ENCODE measurements at places on chromosomes 2 and 18.
A peak's percentile ranks its signal among the peaks of the same experiment; 100 is the strongest.

GRCh38 chr18:48124857-48125626 lies 194.6 kb upstream of the SMAD2 start:
- no peak for DNase-seq

- no peak for DNase-seq
Measured at GRCh38 chr18:69817335-69817940, 130.2 kb downstream of the CD226 start.

GRCh38 chr2:109171444-109172334 lies 42.7 kb downstream of the SH3RF3 start:
- no peak for DNase-seq

GRCh38 chr2:230650585-230651137 lies 62.0 kb upstream of the CAB39 start:
- no peak for DNase-seq

- no peak for DNase-seq
Measured at GRCh38 chr2:73035899-73036711, 35.4 kb downstream of the SFXN5 start.

- DNase-seq, result no peak
Measured at GRCh38 chr18:49081511-49082155, 130.9 kb upstream of the SMAD7 start.

DNA sequence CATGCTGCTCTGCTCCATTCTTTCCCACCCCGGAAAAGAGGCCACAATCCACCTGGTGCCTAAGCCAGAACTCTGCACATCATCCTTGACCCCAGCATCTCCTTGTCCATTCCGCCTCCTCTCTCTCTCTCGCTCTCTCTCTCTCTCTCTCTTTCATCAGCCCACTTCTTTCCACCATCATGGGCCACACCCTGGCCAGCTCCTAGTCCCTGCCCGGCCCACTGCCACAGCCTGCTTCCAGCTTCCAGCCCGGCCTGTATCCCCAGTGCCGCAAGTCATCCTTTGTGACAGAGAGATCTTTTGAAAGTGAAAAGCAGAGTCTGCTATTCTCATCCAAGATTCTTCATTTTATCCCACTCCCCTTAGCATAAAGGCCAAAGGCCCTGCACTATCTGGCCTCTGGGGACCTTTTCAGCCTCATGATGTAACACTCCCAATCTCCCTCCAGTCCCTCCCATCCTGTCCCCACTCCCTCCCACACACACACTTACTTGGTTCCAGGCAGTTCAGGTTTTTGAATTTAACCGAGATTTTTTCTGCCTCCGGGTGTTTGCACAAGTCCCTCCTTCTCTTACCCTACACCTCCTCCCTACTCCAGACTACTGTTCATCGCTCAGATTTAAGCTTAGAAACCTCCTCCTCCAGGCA lies 214.0 kb downstream of the EN1 start:
- peak; percentile 9 for DNase-seq

DNA sequence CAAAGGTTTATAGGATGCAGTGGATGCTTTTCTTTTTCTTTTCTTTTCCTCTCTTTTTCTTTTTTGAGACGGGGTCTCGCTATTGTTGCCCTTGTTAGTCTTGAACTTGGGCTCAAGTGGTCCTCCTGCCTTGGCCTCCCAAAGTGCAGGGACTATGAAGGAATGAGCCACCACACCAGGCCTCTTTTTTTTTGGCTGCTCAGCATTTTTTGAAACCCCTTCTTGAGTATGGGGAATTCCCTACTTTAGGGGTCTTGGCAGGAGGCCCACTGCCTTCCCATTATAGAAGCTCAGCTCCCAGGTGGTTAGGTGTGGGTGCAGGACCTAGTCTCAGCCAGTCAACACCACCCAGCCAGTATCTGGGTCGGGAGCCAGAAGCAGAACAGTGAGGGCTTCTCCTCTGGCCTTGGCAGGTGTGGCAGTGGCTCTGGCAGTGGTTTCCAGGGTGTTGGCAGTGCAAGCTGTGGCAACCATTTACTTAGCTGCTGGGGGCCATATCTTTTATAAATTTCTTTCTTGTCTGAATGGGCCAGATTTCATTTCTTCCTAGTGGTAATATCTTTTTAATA lies 51.4 kb upstream of the ACYP2 start:
- no peak for DNase-seq

DNA sequence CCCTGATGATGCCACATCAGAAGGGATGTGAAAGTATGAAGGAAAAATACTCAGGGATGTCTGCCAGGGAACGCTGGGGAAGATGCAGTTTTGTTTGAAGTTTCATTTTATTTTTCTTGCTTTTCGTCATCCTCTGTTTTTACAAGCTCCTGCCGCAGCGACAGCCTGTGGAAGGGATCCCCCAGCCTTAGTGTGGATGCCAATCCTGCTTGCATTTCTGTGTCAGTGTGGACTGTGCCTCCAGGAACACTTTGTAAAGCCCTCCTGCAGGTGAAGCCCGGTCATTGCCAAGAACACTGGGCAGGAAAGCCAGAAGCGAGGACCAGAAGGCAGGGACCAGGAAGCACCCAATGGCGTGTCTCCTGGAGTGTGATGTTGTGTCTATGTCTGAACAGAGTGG lies 234.3 kb downstream of the SEPTIN10 start:
- no peak for DNase-seq

DNA sequence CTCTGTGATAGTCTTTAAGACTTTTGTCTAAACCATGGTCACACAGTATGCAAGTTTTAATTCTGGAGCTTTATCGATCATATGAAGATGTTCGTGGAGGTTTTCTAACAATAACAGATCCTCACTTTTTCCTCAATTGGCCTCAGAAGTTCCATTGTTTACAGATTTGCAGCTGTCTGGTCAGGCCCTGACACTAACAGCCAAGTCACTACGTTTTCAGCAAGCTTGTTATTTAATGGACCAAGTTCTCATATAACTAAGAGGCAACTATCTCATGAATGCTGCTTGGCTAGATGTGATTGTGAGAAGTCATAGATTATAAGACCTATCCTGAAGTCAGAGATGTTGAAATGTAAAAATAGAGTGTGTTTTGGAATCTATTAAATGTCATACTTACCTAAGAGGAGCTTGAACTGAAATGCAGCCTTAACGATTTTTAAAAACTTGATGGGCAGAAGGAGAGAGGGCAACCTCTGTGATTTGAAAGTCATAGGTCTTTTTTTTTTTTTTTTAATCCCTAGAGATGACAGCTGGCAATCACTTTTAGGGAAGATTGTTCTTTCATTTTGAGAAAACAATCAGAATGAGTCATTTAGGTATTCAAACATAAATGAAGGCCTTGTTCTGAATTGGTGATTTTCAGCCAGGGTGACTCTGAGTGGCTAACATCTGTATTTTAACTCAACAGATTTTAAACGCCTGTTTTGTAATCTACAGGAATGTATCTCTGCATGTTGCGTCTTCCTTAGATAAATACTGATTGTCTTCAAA lies 48.4 kb upstream of the NEMP2 start:
- DNase-seq, result no peak

DNA sequence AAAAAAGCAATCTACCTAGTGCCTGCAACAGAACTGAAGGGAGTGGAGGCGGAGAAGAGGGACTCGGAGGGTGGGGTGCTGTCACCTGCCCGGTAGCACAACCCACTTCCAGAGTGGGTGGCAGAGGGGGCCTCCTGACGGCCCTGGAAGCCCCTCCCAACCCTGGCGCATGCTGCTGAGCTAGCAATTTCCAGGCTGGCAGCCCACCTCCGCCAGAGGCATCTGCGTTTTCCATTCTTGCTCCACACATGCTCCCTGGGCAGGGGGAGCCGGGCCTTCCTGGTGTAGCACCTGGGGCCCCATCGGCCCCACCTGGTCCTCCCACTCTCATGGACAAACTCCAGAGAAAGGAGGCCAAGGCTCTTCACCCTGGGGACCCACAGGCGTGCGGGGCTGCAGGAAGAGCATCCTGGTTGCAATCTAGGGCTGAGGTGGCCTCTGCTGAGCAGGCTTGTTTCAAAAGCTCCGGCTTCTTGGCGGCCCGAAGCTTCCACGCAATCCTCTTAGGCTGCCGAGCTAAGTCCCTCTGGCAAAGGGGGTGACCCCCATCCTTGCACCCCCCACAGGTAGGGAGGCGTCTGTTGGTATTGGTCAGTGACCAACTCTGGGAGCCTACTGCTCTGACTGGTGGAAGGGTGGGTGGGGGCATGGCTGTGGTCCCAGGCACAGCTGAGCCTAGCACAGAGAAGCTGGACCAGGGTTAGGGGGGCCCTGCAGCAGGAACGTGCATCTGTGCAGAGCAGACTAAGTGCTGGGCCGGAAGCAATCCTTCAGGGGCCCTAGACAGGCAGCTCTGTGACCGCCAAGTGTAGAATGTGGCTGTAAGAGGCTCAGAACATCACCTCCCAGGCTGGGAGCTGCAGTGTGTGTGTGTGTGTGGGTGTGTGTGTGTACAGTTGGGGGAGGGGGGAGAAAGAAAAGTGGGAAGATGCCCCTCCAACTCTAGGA lies 2.6 kb downstream of the HS6ST1 start:
- DNase-seq, result no peak

DNA sequence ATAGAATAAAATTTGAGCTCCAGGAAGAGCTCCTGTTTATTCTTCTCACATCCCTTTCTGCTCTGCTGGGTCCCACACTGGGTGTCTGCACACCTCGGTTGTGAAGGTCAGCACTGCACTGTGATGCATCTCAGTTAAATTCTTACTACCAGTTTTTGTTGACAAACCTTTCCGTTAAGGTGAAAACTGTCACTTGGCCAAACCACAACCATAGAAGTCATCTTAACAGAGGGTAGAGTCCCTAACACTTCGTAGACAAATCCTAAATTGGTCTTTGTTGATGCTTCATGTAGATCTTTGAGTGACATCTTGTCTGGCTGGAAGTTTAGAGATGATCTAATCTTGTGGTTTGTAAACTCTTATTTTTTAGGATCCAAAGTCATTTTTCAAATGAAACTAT lies 167.4 kb upstream of the MAP3K20 start:
- no peak for DNase-seq

GRCh38 chr2:6506859-6507258 lies 358.8 kb downstream of the CMPK2 start:
- DNase-seq, result no peak

DNA sequence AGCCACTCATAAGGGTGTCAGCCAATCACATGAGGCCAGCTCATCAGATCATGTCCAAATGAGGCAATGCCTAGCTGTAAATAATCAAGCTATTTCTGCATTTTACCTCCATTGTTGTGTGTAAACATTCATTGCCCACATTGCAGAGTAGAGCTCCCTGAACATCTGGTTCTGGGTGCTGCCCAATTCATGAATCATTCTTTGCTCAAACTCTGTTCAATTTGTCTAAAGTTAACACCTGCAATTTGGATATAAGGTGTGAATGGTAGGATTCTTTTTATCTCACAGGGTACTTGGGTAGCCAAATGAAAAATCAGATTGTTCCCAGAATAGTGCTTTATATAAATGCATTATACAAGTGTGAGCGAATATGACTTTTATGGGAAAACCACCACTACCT lies 345.5 kb upstream of the NT5C1B start:
- DNase-seq, result no peak

DNA sequence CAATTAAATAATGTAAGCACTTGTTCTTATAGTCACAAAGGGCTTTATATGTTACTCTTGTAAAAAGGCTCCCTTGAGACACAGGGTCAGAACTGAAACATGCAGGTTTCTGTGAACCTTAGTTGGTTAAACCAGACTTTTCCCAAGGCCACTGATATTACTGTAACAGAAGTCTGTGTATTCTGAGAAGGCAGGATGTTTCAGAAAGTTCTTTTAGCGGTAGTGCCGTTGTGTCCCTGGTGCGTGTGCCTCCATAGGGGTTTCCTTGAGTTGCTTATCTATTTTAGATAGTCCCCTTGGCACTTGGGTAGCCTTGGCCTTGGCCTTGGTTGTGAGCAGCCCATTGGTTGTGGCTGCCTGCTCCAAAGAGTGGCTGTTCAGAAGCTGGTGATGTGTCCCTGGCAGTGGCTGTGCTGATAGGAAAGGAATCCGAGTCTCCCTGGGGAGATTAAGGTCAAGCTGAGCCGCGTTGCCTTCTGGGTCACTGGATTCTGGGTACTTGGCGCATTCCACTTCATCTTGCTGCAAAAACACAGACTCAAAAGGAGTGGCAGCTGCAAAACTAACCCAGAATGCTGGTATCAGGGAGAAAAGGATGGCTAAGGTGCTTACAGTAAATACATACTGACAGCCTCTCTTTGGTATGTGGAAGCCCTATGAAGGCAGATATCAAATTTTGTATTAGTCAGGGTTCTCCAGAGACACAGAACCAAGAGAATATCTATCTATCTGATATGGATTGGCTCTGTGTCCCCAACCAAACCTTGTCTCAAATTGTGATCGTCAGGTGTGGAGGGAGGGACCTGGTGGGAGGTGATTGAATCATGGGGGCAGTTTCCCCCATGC lies 69.7 kb downstream of the FHOD3 start:
- DNase-seq, result no peak

- no peak for DNase-seq
Measured at GRCh38 chr2:222797871-222798270, 63.0 kb upstream of the ACSL3 start.

GRCh38 chr2:48080534-48081316 lies 174.4 kb upstream of the FBXO11 start:
- DNase-seq, result no peak

DNA sequence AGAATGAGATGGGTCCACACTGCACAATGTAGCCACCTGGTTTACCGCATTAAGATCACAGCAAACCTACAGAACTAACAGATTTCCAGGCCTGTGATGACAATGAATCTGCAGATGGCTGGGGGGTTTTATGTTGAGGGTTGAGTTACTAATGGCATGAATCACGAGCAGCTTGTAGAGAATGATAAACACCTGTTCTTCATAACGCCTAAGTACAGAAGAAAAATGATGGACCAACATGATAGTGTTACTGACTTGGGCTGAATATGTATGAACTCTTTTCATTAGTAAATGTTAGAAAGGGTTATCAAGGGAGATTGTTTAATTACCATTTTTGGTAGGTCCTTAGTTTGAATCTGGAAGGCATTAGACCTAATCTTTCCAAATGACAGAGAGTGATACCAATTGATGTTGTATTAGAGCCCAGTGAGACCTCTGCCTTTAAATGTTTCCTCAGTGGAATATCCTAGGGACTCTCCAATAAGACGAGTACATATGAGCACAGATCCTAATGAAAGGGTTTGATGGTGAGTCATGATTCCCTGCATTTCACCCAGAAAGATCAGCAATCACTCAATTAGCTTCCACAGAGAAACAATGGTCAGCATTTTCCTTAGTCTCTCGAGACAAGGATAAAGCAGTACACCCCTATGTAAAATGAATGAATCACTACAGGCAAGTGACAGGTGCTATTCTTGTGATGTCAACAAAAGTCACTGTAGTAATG lies 243.8 kb downstream of the DLGAP1 start:
- DNase-seq, result no peak

Data from NCI-H1436 (cell line).